Esophagus squamous epithelium (tissue), 5 donors: ENCODE measurements at places on chromosomes 7 and 10.

DNA sequence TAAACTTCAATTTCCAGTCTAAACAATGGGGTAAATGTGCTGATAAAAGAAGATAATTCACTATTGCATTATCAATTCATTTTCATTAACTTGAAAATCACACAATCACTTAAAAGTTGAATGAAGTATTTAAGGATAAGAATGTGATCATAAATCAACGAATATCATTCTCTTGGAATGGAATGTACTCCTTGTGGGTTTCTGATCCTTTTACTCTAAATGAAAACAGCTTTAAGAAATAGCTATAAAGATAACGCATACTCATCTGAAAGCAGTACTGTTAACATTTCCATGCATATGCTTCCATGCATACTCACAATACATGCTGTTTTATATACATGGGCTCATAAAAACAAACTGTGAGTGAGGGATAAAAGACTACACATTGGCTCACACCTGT lies 108.8 kb downstream of the ATE1 start:
- no peak for DNase-seq

DNA sequence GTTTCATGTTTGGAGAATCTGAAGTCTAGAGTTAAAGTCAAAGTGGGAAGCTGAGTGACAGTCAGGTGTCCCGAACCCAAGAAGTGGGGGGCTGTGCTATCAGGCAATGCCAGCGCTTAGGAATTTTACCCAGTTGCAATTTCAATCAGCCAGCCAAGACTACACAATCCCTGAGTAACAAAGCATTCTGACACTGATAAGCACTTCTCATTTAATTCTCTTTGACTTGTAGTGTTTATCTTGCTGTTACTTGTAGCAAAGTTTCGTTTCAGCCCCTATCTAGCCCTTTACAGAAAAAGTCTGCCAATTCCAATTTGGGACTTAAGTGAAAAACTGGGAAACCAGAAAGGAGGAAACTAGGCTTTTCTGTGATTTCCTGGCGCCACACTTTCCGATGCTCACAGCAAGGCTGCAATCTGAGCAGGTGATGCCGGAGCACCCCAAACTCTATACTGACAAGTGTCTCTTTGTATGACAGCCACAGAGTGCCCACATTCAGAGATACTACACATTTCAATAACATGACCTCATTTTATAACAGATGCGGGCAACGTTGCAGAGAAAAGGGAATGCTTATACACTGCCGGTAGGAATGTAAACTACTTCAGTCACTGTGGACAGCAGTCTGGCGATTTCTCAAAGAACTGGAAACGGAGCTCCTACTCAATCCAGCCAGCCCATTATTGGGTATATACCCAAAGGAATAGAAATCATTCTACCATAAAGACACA lies 61.0 kb downstream of the ITIH5 start:
- no peak for DNase-seq

DNA sequence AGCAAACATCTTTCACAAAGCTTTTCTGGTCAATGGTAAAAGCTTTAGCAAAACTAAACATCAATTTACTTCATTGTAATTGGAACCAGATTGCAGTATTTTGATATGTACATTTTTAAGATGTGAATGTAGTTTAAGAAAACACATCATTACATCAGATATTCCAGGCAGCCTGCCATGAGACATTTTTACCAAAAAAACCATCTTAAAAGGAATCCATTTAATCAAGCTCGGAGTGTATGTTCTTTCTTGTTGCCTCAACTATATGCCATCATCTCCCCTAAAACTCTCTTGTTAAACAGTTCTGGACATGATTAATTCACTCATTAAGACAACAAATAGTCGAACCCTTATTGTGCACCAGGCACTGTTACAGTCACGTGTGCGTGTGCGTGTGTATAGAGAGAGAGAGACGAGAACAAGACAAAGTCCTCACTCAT lies 97.5 kb downstream of the UBE2H start:
- no peak for DNase-seq

DNA sequence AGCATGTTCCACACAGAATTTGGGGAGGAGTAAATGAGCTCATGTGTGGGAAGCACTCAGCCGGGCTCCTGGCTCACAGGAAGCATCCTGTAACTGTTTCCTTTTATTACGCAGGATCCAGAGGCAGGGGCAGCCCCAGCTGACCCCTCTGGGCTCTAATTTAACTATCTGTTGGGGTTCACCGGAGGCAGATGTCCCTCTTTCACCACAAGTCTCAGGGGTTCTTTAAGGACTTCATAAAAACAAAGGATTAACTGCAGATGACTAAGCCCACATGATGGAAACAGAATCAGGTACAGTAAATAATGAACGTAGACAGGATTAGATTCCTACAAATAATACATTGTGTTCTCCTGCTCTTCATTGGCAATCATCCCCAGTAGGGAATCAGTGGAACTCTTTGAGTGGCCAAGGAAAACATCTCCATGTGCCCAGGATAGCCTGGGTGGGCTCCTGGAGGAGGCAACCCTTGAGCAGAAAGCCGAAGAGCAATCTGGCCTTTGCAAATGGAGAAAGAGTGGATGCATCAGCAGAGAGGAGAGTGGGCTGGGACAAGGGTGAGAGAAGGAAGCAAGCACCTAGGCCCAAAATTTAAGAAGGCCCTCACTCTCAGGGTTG lies 24.6 kb downstream of the TBXAS1 start:
- no peak for DNase-seq

GRCh38 chr10:16770670-16771069 lies 46.6 kb downstream of the RSU1 start:
- no peak for DNase-seq

- no peak for DNase-seq
Measured at GRCh38 chr7:80601999-80602398, 36.4 kb upstream of the CD36 start.

GRCh38 chr10:118531105-118531852 lies 64.2 kb downstream of the PRLHR start:
- no peak for DNase-seq

- DNase-seq, result no peak
Measured at GRCh38 chr10:80485946-80486764, 32.0 kb downstream of the TSPAN14 start.

GRCh38 chr7:70856901-70857630 lies 274.9 kb upstream of the GALNT17 start:
- DNase-seq, result no peak

DNA sequence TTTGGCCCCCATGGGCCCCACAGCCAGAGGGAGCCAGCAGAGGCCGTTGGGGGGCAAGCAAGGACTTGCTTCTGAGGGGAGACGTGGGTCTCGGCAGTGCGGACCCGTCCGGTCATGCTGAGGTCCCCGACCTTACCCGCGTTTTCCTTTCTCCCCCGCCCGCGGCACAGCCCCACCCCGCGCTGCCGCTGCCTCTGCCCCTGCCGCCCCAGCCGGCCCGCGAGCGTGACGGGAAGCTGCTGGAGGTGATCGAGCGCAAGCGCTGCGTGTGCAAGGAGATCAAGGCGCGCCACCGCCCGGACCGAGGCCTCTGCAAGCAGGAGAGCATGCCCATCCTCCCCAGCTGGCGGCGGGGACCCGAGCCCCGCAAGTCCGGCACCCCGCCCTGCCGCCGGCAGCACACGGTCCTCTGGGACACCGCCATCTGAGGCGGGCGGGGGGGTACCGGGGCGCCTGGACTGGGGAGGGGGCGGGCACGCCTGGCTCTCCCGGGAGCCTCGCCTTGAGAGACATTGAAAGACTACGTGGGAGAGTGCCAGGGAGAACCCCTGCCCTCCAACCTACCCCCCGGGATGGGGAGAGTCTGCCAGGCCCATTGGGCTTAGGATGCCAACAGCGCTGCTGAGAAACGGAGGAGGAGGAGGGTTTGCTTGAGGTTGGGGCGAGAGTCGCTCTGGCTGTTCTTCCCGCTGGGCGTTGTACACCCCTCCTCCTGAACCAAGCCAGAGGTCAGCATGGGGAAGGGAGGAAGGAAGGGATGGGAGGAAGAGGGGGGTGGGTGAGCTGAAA lies 9.9 kb downstream of the NYAP1 start:
- no peak for DNase-seq
